ENCODE measurements at places on chromosomes 12 and 14. TPM values are rescaled to one million over a fixed set of nuclear protein-coding genes. Genes with fewer than 3 reads are reported as not detected.

GRCh38 chr12:48296586-48297282 lies 54.0 kb downstream of the ZNF641 start:
- peak; percentile 66 for DNase-seq

GRCh38 chr12:6192604-6193380 lies 7.4 kb upstream of the CD9 start:
- no peak for DNase-seq

DNA sequence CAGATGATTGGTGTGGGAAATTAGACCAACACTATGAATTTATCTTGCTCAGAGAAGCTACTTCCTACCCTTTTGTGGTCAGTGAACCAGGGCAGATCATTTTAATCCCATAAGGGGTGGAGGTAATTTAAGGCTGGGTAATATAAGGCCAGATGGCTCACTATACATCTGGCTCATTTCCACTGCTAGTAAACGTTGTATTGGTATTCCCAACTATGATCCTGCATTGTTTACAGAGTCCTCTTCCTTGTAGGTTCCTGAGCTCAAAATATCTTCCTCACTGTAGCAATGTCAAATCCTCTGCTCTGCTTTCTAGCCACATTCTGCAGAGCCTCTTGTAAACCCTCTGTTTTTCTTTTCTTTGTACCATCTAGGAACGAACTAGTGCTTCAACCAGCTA lies 93.0 kb upstream of the MGAT4C start:
- DNase-seq = no peak

DNA sequence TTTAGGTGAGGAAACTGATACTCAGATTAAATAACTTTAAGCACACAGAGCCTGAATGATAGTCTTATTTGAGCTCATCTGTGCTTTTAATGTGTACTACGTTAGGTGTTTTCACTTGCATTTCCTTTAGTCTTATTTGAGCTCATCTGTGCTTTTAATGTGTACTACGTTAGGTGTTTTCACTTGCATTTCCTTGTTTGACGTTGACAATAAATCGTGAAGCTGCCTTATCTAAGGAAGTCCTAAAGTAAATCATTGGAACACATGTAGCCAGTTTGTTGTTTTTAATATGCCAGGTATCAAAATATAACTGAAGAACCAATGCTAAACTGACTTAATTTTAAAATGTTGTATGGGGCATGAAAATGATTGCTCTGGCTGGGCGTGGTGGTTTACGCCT lies 2.0 kb downstream of the RAP1B start:
- no peak for DNase-seq

DNA sequence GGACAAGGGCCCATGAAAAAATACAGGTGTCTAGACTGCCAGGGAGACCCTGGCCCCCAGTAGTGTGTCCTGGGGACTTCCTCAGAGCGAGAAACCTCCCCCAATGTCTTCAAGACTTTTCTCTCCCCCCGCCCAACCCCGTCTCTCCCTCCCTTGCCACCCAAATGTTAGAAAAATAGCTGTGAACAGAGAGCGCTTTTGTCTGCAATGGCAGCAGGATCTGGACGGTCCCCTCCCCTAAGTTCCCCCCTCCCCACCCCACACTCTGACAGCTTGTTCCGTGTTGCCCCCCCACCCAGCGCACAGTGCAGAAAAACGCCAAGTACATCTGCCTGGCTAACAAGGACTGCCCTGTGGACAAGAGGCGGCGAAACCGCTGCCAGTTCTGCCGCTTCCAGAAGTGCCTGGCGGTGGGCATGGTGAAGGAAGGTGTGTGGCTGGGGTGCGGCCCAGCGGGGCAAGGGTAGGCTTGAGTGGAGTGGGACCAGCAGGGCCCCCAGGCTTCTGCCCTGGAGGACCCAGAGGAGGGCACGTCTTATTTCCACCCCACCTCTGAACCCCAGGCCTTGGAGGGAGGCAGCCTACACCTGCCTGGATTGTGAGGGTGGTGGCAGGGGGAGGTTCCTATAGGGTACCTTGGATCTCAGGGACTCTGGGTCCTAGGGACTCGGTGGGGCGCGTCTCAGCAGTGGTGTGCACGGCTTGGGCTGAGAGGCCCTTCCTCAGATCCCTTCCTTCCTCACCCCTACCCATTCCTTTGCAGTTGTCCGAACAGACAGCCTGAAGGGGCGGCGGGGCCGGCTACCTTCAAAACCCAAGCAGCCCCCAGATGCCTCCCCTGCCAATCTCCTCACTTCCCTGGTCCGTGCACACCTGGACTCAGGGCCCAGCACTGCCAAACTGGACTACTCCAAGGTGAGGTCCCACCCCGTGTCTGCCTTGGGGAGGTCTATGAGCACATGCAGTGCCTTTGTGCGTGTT lies 4.8 kb downstream of the NR4A1 start:
- peak; percentile 59 for DNase-seq

DNA sequence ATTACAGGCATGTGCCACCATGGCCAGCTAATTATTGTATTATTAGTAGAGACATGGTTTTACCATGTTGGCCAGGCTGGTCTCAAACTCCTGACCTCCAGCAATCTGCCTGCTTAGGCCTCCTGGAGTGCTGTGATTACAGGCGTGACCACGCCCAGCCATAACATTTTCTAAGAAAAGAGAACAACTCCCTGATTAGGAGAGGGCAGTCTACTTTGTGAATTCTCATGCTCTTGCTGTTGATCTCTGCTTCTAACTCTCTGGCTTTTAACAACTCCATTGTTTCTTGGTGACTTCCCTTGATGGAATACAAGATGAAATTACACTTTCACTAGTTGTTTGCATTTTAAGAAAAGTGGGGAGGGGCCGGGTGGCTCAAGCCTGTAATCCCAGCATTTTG lies 33.6 kb downstream of the SSH1 start:
- peak; percentile 58 for DNase-seq

GRCh38 chr12:93136253-93137055 lies 207.4 kb upstream of the EEA1 start:
- DNase-seq = no peak

GRCh38 chr12:89875225-89875624 lies 166.6 kb upstream of the ATP2B1 start:
- no peak for DNase-seq

Gene TCTN2
- total RNA-seq = 18.5 TPM

Gene VAMP1
- total RNA-seq = 26.6 TPM

Measured in fibroblast of the aortic adventitia (primary cell).